ENCODE measurements at places on chromosomes 1 and 21.

DNA sequence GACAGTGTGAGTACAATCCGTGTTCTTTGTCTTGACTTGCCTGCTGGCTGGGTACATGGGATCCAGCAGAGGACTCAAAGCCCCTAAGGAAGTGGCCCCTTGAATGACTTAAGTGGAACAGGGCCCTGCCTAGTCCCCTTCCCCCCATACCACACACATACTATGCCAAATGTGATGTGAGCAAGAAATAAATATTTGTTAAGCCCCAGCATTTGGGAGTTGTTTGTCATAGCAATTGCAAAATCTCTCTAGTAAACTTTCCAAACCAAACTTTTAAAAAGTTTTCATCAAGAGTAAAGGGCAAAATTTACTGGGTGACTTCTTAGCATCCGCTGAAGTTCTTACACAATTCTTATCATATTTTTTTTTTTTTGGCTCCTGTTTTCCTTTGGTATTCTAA lies 32.5 kb upstream of the CACHD1 start:
- no peak for DNase-seq

DNA sequence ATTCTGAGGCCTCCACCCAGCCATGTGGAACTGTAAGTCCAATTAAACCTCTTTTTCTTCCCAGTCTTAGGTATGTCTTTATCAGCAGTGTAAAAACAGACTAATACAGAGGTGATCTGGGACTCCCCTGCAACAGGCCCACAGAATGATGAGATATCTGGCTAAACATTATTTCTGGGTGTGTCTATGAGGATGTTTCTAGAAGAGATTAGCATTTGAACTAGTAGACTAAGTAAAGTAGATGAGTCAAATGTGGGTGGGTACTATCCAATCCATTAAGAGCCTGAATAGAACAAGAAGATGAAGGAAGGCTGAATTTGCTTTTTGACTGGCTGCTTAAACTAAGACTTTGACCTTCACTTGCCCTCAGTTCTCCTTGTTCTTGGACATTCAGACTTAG lies 396.5 kb upstream of the LRRC7 start:
- no peak for DNase-seq

DNA sequence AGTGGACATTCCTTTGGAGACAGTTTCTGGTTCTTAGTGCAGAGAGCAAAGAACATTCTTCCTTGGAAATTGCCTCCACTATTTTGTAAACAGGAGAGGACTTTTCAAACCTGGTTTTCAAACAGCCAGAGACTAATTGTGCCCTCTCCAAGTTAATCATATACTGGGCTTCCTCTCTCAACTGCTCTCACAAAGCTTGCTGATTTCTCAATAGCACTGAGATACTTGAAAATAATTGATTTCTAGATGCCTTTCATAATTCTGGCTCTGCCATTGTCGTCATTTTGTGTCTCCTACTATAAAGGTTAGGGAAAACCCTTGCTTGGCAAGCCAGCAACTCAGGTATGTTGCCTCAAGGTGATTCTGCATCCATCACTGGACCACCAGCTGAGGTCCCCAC lies 56.0 kb downstream of the KCNJ15 start:
- DNase-seq: no peak

- DNase-seq: no peak
These were observed 211.9 kb downstream of the NPHP4 start for GRCh38 chr1:5780324-5780716.

- DNase-seq: no peak
These were observed 122.5 kb downstream of the ELAVL4 start for GRCh38 chr1:50231209-50231608.
